ENCODE measurements at places on chromosomes 11 and 22.
A peak's percentile ranks its signal among the peaks of the same experiment; 100 is the strongest.

DNA sequence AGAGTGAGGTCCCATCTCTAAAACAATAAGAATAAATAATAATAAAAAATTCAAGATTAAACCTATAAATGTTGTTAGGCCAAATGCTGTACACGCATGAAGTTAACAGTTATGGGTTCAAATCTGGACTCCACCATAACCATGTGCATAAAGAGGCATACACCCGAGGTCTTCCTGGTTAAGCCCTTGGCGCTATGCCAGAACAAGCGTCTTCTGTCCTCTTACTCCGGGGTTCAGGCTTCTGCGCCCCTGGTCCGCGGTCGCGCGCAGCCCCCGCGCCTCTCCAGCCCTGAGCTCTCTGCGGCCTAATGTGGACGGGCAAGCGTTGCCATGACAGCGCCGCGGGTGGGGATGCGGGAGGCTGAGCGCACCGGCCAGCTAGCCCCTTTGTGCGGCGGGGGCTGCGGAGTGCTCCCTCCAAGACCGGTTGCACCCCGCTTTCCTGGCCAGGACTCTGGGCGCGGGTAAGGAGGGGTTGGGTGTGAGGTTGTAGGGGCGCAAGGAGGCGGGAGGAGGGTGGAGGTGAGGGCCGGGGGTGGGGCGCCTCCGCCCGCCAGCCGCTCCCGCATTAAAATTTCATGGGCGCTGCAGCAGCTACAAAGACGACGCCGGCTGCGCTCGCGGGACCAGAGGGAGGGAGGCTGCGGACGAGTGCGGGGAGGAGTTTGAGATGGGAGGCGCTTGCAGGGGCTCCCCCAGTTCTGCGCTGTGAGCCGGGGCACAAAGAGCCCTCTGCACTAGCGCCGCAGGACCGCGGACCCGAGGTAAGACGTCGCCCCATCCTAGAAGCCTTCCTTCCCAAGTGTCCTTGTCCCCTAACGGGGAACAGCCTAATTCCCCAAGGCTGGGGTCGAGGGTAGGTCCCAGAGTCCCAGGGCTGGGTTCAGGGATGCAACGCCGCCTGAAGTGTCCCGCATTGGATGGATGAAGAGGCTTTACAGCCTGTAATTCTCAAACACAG, at the start of gene MIAT:
TSS of gene MIAT (plus strand) at position 698 of the 961 bp plus-strand sequence.
- DNase-seq, result peak; percentile 43

GRCh38 chr22:35380537-35381423, at the start of gene HMOX1:
Gene HMOX1, plus strand, starts transcription at chr22:35381096. Its CDS starts 78 bp downstream, at chr22:35381174.
- DNase-seq, result peak; percentile 57

DNA sequence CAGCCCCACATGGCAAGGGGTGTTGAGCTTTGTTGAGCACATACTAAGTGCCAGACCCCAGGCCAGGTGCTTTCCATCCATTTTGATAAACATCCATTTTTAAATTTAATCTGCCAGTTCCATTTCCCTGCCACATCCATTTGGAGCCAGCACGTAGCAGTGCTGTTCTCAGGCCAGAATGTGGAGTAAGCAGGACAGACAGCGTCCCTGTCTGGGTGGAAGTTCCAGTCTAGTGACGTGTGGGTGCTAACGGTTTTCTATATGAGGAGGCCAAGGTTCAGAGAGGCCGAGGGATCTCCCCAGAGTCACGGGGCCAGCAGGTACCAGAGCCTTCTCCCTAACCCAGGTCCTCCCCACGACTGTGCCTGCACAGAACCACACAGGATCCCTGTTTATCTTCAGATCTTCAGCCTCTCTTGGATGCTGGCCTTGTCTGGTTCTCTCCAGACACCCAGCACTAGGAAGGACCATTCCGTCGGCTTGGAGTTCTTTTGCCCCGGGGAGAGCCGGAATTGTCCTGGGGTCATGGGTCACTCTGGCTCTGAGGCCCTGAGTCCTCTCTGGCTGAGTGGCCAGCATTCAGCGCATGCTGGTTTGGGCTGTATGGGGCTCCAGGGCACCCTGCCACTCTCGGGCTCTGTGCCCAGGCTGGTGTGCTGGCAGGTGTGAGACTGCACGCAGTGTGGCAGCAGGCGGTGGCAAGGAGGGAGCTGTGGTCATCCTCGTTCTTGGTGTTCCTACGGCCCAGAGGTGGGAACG, 63.6 kb upstream of the PPARA start:
- no peak for DNase-seq

DNA sequence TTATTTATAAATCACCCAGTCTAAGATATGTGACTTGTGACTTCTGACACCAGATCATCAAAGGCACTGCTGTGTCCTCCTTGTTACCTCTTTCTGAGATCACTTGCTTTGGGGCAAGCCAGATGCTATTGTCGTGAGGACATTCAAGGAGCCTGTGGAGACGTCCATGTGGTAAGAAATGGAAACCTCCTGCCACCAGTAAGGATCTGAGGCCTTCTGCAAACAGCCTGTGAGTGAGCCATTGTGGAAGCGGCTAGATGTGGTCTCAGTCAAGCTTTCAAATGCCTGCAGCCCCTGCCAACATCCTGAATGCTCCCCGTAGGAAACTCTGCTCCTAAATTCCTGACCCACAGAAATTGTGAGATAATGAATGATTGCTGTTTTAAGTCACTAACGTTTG, 11.7 kb upstream of the RDX start:
- DNase-seq, result no peak

- no peak for DNase-seq
Measured at GRCh38 chr22:22737590-22737989, 93.2 kb downstream of the GGTLC2 start.

DNA sequence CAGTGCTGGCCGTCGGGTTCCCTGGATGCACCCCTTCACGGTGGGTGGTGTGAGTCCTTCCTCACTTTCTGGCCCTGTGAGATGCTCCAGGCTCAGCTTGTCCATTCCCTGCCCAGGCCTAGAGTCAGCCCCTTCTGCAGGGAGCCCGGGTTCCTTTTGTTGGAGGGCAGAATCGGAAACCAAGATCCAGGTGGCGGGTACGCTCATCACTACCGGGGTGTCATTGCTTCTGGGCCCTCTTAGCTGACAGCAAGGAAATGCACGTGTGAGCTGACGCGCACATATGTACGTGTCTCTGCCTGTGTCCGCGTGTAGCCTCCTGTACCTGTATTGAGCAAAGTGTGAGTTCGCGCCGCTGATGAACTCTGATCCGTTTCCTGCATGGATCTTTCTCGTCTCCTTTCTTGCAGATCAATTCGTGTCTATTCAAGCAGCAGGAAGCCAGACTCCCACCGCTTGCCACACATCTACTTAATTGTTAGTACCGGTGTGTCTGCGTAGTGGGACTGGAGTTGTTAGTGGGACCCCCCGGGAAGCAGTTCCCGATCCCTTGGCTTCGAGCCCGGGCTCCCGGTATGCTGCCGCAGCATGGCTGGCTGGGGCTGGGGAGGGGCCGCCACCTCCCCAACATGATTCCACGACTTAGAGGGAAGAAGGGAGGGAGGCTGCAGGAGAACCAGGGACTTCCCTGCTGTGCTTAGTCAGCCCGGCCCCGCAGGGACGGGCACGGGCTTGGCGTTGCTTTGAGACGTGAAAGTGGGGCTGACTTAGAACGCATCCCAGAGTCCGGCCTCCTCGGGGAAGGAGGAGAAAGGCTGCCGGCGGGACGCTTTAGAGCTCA, 35.9 kb upstream of the GRAMD4 start:
- no peak for DNase-seq

DNA sequence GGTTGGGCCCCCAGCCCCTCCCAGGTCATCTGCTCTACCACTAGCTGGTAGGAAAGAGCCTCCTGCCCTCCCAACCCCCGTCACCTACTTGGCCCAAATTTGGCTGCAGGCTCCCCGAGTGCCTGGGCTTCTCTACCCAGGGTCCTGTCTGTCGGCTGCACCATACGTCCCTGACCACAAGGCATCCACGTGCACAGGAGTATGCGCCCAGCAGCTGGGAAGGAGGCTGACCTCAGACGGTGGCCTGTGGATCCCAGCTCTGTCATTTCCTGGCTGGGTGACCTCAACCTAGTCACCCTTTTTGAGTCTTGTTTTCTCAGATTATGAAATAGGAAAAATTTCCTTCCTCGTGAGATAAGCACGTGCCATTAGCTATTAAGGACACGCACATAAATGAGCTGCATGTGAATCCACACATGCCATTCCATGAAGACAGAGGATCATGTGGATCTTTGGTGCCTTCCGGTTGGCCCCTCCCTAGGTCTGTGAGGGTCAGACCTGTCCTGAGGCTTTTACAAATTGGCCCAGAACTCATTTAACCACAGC, 13.7 kb downstream of the CYB561A3 start:
- DNase-seq, result no peak

DNA sequence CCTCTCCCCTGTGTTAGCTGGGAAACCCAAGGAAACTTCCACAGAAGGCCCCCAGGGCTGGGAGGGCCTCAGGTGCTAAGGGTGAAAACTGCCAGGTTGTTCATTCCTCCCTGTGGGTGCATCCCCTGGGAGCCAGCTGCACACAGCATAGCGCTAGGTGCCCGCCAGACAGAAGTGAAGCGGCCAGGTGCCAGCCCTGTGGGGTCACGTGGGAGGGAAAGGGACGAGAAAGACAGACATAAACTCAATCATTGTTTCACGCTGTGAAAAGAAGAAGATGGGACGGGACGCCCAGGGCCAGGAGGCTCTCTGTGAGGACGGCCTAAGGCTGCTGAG, 31.6 kb upstream of the HMOX1 start:
- no peak for DNase-seq

DNA sequence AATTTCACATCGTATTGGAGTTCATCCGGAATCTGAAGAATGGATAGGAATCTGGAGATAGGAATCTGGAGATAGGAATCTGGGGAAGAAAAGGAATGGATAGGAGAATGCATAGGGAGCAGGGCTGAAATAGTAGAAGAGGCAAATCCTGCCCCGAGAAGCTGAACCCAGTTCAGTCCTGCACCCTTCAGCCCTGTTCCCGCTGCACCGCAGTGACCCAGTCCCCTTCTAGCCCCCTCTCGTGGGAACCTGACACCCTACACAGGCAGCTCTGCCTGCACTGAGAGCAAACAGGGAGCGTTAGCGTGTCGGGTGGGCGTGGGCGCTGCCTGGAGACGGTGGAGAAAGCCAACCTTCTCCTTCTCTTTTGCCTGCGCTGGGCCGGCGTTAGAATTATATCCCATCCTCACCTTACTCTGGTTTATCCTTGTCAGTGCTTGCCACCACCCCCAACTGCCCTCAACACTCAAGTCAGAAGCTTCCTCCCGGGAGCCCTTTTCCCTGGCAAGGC, 1.0 kb upstream of the CCKBR start:
- DNase-seq, result no peak

- no peak for DNase-seq
Measured at GRCh38 chr11:102914238-102915043, 39.7 kb upstream of the MMP12 start.

- DNase-seq, result no peak
Measured at GRCh38 chr11:35336726-35337125, 82.6 kb downstream of the SLC1A2 start.

GRCh38 chr22:23787910-23788309, 1.1 kb downstream of the SMARCB1 start:
- DNase-seq, result no peak

DNA sequence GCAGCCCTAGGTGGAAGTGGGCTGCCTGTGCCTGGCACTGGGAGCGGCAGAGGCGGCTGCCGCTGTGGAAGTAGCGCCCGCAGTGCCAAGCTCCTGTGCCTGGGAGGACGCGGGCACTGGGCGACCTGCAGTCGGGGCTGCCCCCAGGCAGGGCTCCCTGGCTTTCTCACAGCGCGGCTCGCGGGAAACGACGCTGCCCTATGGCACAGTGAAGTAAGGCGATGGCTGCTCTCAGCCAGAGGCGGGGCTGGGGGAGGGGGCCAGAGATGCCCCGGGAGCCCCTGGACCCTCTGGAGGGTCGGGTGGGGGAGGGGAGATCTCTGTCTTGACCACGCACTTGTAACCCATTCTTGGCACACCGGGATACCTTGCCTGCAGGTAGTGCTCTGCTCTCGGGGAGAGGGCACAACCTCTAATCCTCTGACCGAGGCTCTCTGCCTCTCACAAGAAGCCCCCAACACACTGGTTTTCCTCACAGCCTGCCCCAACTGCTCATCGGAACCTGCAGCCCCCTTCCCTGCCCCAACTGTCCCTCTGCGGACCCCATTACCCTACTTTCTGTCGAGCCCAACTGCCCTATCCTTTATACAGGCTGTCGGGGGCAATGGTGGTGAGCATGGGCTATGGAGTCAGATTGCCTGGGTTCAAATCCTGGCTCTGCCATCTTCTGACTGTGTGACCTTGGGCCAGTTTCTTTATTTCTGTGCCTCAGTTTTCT, 32.2 kb upstream of the TRIM29 start:
- DNase-seq, result no peak

GRCh38 chr11:905952-906351, 4.7 kb downstream of the CHID1 start:
- no peak for DNase-seq

All from NCI-H1930 (cell line).